Activated T-helper 1 cell treated with anti-CD3 and anti-CD28 coated beads, Interleukin-12 subunit alpha, Interleukin-12 subunit beta, Interleukin-2, Interleukin-4 antibody, amounts not matched to agents 30 ng/mL and 10 ng/mL and 1 ng/mL, durations not matched to agents 14 hours and 24 hours and 36 hours (primary cell): ENCODE measurements at places on chromosomes 4 and X.

- H3K27me3 ChIP-seq = peaks cover 2% of the 10 kb centered on the region
- DNase-seq = no peak
- no peak overlapping the region for H3K27ac ChIP-seq
- H3K36me3 ChIP-seq = no peaks in the 10 kb centered on the region
Measured at GRCh38 chr4:10295301-10295700, 161.9 kb downstream of the ZNF518B start.

DNA sequence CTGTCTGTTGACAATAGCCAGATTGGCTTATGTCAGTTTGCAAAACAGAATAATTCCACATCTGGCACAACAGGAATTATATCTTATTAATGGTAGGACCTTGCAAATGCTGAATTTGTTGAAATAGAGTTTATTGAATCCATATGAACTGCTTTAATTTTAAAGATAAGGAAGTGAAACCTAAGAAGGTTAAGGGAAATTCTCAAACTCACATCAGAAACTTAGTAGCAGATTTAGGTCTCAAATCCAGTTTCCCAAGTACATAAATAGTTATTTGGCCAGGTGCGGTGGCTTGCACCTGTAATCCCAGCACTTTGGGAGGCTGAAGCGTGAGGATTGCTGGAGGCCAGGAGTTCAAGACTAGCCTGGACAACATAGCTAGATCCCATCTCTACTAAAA is 117.1 kb downstream of the HNRNPD start:
- no peak overlapping the region for H3K27ac ChIP-seq
- DNase-seq = no peak
- H3K27me3 ChIP-seq = peaks cover 8% of the 10 kb centered on the region
- H3K4me1 ChIP-seq = no peaks in the 10 kb centered on the region
- H3K36me3 ChIP-seq = no peaks in the 10 kb centered on the region

- no peaks in the 10 kb centered on the region for H3K4me1 ChIP-seq
- no peaks in the 10 kb centered on the region for H3K36me3 ChIP-seq
- DNase-seq = no peak
- H3K4me3 ChIP-seq = no peak overlapping the region
- H3K27ac ChIP-seq = no peak overlapping the region
Measured at GRCh38 chr4:144817081-144817480, 171.1 kb downstream of the HHIP start.

GRCh38 chr4:77564231-77564630 is 41.4 kb upstream of the CXCL13 start:
- DNase-seq = no peak
- no peaks in the 10 kb centered on the region for H3K36me3 ChIP-seq
- no peak overlapping the region for H3K4me3 ChIP-seq
- H3K27ac ChIP-seq = peak overlapping the region; percentile 50
- no peaks in the 10 kb centered on the region for H3K27me3 ChIP-seq

DNA sequence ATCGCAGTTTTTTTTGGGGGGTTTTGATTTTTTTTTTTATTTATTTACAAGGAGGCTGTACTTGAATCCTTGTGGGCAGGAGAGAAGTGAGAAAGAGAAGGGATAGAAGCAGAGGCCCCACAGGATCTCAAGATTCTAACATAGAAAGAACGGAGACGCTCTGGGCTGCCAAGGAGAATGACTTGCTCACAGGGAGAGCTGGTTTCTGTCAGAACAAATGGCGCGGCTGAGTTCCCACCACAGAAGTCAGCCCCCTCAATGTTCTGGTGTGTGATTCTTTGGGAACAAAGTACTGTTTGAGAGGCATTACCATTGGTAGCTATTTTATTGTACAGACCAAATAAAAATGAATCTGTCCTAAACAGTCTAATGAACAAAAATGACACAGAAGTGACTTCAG is 80.6 kb downstream of the ATXN3L start:
- no peak overlapping the region for H3K27ac ChIP-seq
- no peaks in the 10 kb centered on the region for H3K4me1 ChIP-seq
- H3K4me3 ChIP-seq = no peak overlapping the region
- H3K27me3 ChIP-seq = no peaks in the 10 kb centered on the region
